Activated T-helper 2 cell treated with anti-CD3 and anti-CD28 coated beads, Interferon-gamma antibody, Interleukin-2, Interleukin-4, amounts not matched to agents 10 μg/mL and 5 μg/mL and 100 μg/mL, durations not matched to agents 14 hours and 24 hours and 36 hours (primary cell): ENCODE measurements at places on chromosomes 13 and 19.

DNA sequence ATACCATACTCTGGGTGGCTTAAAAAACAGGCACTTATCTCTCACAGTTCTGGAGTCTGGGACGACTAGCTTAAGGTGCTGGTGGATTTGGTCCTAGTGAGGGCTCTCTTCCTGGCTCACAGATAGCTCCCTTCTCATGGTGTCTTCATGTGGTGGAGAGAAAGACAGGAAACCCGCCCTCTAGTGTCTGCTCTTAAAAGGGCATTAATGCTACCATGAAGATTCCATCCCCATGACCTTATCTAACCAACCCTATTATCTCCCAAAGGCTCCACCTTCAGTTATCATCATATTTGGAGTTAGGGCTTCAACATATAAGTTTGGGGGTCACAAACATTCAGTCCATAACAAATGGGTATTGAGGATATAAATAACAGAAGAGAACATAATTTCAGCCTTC lies 139.4 kb downstream of the HS6ST3 start:
- no peak for DNase-seq

DNA sequence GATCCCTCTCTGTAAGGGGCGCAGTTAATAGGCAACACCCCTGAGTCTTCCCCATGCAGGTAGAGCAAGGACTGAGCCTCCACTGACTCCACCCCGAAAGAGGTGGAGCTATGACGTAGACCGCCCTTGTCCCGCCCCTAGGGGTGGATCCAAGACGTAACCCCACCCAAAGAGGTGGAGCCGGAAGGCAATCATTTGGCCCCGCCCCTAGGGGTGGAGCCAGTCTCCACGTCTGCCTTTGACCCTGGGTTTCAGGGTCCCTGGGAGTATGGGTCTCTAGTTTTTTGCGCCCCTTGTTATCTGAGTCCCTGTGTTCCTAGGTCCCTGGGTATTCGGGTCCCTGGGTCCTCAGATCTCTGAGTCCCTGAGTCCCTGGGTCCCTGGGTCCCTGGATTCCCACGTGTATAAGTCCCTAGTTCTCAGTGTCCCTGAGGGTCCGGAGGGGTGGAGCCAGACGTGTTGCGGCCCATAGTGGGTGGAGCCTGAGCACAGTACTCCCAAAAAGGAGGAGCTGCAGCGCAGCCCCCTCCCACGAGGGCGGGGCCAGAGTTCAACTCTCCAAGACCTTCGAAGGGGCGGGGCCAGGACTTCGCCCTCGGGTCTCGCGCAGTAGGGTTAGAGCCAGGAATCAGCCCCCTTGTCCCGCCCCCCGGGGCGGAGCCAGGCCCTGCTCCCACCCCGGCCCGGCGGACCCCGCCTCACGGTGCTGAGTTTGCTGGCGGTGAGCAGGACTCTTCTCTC lies 5.3 kb downstream of the DENND1C start:
- DNase-seq: peak; percentile 54

DNA sequence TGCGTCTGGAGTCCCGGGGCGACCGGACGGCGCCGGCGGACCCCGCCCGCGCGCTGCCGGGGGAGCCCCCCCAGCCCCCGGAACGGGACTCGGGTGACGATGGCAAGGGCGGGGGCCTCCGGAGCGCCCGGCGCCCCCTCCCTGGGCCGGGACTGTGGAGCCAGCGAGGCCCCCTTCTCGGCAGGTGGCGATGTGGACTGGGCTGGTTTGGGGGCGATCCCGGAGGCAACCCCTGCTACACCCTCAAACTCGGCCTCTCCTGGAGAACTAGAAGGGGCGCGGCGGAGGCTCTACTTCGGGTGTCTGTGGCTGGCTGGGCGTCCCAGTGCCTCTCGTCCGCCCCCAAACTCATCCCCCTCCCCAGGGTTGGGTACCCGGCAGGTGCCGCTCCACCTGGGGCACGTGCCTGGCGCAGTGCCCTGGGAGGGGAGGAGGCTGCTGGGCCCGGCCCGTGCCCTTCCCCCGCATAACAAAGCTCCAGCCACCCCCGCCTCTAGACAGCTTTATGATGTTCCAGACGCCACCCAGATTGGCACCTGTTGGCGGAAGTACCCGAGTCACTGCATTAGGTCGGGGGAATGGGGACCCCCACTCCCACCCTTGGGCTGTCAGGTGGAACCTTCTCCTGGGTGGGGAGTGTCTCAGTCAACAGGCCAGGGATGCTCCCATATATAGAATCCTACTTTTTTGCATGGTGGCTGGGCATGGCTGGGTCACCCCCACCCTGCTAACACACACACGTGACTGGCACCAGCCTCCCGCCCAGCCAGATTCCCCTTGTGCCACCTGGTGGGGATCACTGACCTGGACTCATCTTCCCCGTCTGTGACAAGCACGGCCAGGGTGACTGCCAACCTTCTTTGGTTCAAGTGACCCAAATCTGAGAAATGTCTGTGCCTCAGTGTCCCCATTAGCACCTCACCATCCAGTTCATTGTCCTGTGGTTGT lies 722 bp downstream of the PKN1 start:
- no peak for DNase-seq

GRCh38 chr19:48624067-48624594 lies 4.8 kb downstream of the SPHK2 start:
- DNase-seq: peak; percentile 96

- no peak for DNase-seq
Measured at GRCh38 chr19:10228920-10229319, 2.2 kb downstream of the S1PR2 start.

DNA sequence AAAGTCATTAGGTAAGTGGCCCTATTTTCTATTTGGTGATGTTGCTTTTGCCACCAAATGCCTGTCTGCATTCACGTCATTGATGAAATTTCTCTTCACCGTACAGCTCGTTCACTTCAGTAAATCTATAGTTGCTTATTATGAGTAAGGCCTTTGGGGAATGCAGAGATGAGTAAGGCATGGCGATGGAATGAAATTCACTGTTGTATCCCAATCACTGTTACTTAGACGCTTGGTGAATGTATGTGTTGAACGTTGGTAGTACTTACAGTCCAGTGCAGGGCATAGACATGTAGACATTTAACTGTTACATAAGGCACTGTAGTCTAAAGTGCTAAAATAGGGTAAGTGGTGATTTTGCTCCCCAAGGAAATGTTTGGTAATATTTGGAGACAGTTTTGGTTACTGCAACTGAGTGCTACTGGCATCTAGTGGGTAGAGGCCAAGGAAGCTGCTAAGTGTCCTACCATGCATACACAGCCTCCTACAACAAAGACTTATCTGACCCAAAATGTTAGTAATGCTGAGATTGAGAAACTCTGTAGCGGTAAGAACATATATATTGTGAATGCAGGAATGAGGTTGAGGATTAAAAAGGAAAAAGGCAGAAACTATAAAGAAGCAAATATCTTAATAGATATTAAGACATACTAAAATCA lies 5.8 kb downstream of the AKAP11 start:
- no peak for DNase-seq

GRCh38 chr19:30209617-30210600 lies 162.3 kb upstream of the ZNF536 start:
- no peak for DNase-seq

DNA sequence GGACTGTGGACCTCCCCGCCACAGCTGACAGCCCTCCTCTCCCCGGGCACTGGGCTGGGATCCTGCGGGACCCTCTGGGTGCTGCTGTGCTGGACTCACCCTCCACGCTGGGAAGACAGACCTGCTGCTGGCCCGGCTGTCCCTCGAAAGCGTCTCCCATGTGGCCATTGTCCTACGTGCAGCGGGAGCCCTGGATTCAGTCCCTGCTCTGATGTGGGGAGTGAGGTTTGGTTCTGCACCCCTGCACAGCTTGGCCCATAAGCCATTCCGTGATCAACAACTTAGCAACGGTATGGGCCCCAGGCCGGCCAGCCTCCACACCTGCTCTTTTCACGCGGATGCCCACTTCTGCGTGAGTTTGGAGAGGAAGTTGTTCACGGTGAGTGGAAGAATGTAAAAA lies 195.2 kb downstream of the TEX29 start:
- DNase-seq: no peak

DNA sequence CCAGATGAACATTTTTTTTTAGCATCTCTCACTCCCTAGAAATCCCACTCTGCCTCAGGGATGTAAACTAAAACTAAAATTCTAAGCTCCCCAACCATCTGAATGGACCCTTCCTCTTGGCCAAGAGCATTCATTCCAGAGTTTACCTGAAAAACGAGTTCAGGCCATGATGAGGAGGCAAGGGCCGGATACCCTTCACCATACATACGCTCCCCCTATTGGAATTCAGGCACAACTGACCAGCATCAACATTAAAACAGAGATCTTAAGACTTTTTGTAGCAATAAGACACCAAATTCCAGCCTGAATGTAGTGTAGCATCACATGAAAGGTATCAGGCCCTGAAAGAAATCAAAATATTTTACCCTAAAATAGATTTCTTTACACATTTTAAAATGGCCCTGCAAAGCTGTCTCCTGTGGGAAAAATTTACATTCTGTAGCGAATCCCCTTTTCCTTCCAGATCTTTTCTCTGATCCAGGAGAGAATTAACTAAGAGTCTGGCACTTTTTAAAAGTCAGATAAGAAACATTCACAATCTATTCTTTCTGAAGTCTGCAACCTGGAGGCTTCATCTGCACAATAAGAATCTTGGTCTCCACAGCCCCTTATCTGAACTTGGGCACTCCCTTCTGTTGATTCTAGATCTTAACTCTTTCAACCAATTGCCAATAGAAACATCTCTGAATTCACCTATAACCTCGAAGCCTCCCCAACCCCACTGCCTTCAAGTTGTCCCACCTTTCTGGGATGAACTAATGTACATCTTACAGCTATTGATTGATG lies 888.5 kb downstream of the UQCRFS1 start:
- DNase-seq: no peak

GRCh38 chr13:110436276-110436675 lies 125.2 kb downstream of the RAB20 start:
- no peak for DNase-seq

- DNase-seq: no peak
Measured at GRCh38 chr13:29911781-29912418, 61.5 kb upstream of the UBL3 start.

DNA sequence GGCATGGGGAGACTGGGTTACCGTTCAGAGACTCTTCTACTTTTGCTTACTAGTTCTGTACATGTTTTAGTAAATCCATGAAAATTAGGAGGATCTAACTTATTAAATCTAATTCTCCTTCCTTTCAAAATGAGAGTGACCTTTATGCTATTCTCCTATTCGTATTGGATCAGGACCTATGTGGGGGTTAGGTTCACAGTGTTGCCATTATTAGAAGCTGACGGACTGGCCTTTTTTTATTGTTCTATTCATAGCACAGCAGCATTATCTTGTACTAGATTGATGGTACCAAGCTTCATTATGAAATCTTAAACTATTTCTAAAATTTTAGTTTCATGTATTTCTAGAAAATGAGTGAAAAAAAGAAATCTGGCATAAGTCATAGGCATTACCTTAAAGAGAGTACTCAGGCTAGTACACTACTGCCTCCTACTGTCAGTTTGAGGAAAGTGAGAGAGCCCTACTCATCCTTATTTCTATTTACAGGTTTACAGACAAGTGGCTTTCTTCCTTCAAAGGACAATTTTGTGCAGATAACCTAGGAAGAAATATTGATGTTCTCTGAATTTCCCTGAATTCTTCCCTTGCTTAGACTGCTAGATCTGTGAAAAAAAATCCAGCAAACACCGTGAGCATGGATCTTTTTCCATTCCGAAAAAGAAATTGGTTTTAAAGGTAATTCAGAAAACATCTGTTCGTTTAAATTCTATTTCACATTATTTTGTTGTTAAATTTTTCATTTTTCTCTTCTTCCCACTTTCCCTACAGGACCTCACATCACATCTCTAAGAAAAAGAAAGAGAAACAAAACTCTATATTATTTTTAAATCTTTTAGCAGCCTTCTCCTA lies 485.5 kb downstream of the DIAPH3 start:
- no peak for DNase-seq

DNA sequence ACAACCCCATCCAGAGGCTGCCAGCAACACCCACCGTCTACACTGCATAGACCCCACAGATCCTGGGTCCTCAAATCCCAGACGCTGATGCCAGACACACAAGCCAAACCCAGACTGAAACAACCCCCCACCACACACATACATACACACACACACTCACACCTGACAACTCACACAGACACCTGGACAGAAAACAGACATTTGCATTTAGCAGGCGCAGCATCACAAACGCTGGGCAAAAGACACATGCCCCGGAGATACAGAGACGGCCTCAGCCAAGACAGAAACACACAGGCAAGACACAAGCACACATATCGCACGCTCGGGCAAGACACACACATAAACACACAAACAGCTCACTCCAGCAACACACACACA lies 1.3 kb downstream of the BBC3 start:
- DNase-seq: no peak

DNA sequence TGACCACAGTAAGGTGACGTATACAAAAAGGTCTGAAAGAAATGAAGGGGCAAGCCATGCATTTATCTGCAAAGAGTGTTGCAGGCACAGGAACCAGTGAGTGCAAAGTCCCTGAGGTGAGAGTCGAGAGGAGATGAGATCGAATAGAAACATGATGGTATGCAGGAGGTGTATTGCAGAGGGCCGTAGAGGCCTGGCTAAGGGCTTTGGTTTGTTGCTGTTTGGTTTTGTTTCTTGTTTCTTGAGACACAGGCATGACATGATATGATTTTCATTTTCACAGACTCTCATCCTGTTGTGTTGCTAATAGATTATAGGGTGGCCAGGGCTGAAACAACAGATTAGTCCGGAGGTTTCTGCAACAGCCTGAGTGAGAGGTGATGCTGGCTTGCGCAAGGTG lies 80.4 kb downstream of the HSPH1 start:
- no peak for DNase-seq

DNA sequence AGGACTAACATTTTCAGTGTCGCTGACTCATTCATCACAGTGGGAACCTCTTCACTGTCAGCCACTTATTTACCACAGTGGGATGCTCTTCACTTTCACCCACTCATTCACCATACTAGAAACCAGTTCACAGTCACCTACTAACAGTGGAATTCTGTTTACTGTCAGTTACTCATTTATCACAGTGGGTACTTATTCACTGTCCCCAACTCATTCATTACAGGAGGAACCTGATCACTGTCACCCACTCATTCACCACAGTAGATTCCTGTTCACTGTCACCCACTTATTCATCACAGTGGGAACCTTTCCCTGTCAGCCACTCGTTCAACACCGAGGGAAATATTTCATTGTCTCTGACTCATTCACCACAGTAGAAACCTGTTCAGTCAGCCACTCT lies 10.1 kb upstream of the ZNF85 start:
- no peak for DNase-seq

DNA sequence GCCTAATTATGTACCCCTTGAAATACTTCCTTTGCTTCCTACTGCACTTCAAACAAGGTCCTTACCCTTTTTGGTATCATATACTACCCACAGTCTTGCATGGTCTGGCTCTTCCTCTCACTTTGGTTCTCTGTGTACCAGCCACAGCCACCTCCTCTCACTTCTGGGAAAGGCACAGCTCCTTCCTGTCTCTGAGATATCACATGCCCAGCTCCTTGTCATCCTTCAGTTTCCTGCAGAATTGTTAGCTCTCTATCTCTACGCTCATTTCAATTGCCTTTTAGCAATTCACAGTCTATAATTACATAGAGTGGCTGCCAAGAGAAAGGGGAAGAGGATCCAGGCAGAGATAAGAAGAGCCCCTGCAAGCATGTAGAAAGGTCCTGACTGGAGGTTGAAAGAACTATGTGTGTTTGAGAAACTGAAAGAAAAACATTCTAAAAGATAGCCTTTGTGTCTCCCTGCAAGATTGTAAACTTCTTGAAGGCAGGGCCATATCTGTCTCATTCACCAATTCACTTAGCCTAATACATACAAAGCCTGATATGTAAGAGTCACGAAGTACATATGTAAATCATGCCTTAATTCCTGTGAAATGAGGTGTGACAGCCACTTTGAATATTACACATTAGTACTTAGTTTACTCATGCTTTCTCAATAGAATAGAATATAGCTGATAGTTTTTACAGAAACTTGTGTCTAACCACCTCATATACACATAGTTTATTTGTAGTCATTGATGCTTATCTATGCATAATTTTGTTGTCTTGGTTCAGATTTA lies 933.1 kb downstream of the DIAPH3 start:
- DNase-seq: no peak
